Keratinocyte (primary cell): ENCODE measurements at places on chromosomes 6 and 20. TPM values are rescaled to one million over a fixed set of nuclear protein-coding genes. Genes with fewer than 3 reads are reported as not detected.

The TREM1 gene
- not detected in 3 replicates for polyA plus RNA-seq

- no peak for DNase-seq
Observed at GRCh38 chr20:753897-754635, 14.2 kb downstream of the SLC52A3 start.

- no peak for DNase-seq
Observed at GRCh38 chr6:34908194-34908593, 19.1 kb downstream of the ANKS1A start.

DNA sequence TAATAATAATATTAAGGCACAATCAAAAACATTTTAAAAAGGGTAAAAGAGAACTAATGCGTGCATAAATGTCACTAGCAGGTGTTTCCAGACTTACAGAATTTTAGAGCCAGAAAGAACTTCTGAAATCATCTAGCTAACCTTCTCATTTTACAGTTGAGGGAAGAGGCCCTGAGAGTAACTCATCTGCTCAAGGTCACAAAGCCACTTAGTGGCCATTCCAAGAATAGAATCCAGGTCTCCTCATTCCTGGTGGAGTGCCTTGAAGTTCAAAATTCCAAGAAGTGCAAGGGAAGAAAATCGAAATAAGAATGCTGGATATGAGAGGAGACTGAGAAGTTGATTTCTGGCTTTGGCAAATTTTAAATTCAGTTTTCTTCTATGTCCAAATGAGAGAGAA is 3.2 kb upstream of the KIAA0408 start:
- no peak for DNase-seq
